Left renal cortex interstitium (tissue), 4 donors: ENCODE measurements at places on chromosomes 11 and 22. TPM values are rescaled to one million over a fixed set of nuclear protein-coding genes. Genes with fewer than 3 reads are reported as not detected.

Gene AGBL2
- 13.9 TPM for polyA plus RNA-seq

Gene LDHAL6A
- polyA plus RNA-seq: 1.1 TPM

Gene GPR83
- polyA plus RNA-seq: 0.64 TPM

Gene LYVE1
- polyA plus RNA-seq: 70.5 TPM

Gene OR8G5
- polyA plus RNA-seq: not detected

Gene OLFML1
- 26.9 TPM for polyA plus RNA-seq

Gene MRGPRX3
- polyA plus RNA-seq: not detected

Gene NUDT22
- polyA plus RNA-seq: 21.4 TPM

Gene C11orf42
- polyA plus RNA-seq: 2.6 TPM

Gene NUMA1
- 266 TPM for polyA plus RNA-seq

Gene OR51T1
- polyA plus RNA-seq: not detected

Gene GCAT
- 18.1 TPM for polyA plus RNA-seq

Gene AMOTL1
- polyA plus RNA-seq: 42.1 TPM

Gene PANX3
- not detected for polyA plus RNA-seq

Gene ARHGEF12
- polyA plus RNA-seq: 102 TPM

Gene GGTLC2
- polyA plus RNA-seq: 0.29 TPM

Gene NLRP10
- not detected for polyA plus RNA-seq

Gene ROM1
- 4.0 TPM for polyA plus RNA-seq

Gene MPEG1
- 9.8 TPM for polyA plus RNA-seq
